ENCODE measurements at places on chromosomes 4 and X.

DNA sequence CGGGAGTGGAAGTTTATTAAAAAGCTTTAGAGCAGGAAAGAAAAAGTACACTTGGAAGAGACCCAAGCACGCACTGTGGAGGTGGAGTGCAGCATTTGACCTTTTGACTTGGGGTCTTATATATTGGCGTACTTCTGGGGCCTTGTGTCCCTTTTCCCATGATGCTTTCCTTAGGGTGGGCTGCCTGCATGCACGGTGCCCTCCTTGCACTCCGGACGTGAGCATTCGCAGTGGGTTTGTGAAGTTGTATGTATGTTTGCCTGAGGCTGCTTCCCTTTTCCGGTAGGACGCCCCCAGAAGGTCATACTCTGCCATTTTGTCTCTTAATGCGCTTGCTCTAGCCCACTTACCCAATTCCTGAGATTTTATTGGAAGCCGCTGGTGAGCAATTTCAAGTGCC is 39.6 kb downstream of the TRMT44 start:
- no peak for DNase-seq

- no peak for DNase-seq
Observed at GRCh38 chr4:146338512-146338911, 124.2 kb downstream of the REELD1 start.

GRCh38 chrX:3340016-3340415 is 6.4 kb downstream of the MXRA5 start:
- DNase-seq = no peak

DNA sequence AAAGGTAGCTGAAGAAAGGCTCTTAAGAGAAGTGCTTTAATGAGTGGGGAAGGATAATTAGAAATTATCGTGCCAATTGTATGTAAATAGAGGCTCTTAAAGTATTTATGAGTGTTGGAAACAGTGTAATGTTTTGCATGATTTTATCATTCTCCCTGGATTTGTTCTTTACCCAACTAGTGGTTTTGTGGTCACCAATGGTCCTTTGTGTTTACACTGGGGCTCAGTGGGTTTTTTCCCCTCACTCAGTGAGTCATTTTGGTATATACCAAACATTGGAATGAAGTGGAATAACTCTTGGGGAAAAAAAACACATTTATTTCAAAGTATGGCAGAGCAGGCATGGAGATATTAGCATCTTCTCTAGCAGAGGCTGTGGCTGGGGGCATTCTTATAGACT is 20.8 kb upstream of the LGI2 start:
- DNase-seq = no peak

DNA sequence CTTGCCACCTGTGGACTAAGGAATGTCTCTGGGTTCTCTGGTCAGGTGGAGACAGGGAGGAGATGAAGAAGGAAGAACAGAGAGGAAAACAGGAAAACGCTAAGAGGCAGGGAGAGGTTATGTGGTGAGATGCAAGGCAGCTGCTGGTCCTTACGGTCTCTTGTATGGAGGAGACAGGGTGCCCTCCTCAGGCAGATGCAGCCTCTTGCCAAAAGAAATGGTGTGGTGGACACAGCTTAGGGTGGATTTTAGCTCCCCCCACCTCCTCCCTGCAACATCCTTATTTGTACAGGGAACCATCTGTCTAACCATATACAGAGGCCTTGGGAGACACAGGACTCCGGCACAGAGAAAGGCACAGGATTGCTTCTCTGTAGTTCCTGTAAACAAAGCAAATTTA is 9.7 kb downstream of the OCIAD2 start:
- peak; percentile 89 for DNase-seq

DNA sequence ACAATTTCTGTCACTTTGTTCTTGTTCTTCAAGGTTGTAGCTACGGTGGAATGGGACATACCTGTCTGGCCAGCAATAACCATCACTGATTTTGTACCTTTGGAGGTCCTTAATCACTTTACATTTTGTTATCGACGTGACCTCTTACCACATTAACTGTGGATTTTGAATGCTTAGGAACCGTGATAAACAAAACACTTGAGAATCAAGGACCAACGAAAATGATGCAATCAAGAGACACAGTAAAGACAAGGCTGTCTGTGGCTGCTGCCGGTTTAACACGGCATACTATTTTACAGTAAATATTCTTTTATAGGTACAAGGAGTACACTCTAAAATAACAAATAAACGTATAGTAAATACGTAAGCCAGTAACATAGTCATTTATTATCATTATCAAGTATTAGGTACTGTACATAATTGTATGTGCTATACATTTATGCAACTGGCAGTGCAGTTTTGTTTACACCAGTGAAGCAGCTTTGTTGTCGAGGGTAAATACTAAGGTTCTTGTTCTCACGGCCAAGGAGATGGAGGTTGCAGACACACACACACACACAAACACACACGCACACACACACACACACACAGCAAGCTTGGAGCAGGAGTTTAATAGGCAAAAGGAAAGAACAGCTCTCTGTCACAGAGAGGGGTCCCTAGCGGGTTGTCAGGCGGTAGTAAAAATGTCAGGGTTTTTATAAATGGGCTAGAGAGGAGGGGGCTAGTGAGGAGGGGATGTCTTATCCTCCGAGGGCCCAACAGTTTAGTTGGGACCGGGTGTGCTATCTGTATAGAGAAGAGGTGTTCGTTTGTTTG is 194.7 kb upstream of the CXorf51B start:
- no peak for DNase-seq

DNA sequence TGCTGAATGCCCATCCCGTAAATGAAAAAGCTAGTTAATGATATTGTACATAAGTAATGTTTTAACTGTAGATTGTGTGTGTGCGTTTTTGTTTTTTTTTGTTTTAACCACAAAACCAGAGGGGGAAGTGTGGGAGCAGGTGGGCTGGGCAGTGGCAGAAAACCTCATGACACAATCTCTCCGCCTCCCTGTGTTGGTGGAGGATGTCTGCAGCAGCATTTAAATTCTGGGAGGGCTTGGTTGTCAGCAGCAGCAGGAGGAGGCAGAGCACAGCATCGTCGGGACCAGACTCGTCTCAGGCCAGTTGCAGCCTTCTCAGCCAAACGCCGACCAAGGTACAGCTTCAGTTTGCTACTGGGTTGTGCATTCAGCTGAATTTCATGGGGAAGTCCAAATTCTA is at the start of gene SPP1:
TSS of gene SPP1 (plus strand) at position 249 of the 400 bp plus-strand sequence. CDS start 1,182 bp downstream, outside the sequence.
- DNase-seq = peak; percentile 64

- DNase-seq = no peak
Observed at GRCh38 chr4:78876568-78877320, 62.5 kb downstream of the PAQR3 start.

- no peak for DNase-seq
Observed at GRCh38 chrX:130746709-130747342, 156.2 kb downstream of the ENOX2 start.

DNA sequence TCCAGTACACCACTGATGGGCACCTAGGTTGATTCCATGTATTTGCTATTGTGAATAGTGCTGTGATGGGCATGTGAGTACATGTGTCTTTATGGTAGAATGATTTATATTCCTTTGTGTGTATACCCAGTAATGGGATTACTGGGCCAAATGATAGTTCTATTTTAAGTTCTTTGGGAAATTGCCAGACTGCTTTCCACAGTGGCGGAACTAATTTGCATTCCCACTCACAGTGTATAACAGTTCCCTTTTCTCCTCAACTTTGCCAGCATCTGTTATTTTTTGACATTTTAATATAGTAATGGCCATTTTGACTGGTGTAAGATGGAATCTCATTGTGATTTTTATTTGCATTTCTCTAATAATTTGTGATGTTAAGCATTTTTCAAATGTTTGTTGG is 25.9 kb downstream of the CC2D2A start:
- peak; percentile 76 for DNase-seq

- DNase-seq = no peak
Observed at GRCh38 chr4:185852961-185853360, 41.0 kb upstream of the SORBS2 start.

GRCh38 chr4:125551466-125551865 is 236.7 kb downstream of the FAT4 start:
- DNase-seq = peak; percentile 89

DNA sequence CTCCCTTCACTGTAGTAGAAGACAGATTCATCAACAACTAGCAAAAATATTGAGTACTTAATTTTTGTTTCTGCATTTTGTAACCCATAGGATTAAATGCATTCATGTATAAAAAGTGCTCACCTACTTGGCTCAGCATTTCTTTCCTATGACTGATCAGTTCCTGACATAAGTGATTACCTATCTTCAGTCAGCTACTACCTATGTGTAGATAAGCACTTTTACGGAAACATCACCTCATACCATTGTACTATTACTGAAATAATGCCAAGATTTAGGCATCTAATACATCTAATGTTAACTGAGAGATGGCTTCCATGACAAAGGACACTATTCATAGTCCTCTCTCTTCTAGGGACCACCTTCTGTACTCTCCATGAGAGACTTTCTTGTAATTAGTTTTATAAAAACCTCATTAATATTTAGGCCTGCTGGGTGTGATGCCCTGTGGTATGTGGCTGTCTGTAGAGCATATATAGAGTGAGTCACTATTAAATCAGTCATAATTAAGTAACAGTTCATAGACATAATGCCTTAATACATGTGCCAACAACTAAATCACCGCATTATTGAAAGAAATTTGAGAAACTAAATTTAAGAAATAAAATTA is 147.0 kb downstream of the PDGFC start:
- no peak for DNase-seq

DNA sequence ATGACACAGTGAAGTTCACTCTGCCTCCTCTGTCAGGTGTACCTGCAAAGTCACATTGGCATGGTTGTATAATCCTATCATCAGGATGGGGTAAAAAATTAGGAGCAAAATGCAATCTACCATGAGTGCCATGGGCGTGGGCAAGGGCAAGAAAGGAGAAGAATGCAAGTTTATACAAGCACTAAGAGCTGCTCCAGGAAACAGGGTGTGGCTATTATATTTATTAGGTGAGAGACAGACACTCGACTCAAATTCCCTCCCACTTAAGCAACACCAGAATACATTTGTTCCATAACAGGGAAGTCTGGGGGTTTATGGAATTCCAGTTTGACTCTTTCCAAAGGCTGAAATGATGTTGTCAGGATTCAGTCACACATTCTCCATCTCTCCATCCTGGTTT is 378.8 kb downstream of the BCOR start:
- no peak for DNase-seq

- DNase-seq = no peak
Observed at GRCh38 chrX:43474321-43474720, 181.8 kb upstream of the MAOA start.

DNA sequence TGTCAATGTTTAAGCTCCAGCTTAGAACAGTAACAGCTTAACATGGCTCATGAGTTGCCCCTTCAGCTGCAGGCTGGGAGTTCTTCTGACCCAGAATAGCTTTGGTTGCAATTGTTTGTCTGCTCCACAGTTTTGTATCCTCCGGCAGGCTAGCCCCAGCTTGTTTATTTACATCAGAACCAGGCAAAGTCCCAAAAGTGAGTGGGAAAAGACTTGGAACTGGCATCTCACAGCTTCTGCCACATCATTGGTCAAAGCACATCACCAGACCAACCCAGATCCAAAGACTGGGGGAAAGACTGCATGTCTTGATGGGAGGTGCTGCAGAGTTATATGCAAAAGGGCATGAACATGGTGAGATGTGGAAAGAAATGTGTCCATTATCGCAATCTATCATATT is 231.2 kb upstream of the CPEB2 start:
- no peak for DNase-seq

DNA sequence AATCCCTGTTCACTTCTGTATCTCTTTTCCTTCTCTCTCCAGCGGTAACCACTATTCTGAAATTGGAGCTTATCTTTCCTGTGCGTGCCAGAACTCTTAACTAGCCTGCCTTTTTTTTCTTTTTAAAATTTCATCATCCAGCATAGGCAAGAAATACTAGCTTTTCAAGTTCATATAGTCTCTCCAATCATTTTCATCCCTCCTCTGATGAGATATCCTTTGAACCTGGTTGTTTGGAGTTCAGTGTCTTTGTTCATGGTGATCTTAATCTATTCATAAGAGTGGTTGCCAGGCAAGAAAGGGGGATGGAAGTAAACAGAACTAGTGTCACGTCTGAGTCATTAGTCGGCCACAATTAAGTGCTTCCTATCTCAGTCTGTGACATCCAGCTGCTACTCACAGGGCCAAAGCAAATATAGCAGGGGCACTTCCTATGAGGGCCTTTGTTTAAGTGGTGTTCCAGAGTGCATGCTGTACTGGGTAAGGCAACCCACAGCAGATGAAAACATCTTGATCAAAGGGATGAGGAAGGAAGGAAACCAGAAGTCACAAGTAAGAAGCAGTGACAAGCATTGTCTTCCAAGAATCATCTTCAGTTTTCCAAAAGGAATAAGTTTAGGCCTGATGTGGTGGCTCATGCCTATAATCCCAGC is 56.4 kb upstream of the XIAP start:
- peak; percentile 74 for DNase-seq

DNA sequence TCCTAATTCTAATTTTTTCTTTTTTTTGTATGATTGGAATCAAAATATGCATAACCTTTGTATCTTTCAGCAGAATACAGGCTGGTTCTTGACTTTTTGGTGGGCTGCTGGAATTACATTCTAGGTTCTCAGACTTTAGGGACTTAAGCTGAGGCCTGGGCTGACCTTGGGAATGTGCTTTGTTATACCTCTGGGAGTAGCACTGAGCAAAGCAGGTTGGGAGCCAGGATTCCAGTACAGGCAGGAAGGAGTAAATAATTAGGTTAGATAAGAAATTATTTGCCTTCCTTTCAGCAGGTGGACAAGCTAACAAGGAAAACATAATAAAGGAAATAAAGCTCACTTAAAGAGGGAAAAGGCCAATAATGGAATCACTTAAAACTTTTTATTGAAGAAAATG is 49.9 kb upstream of the SLC4A4 start:
- DNase-seq = no peak

Measured in NCI-H82 (cell line).